ENCODE measurements at places on chromosomes 12 and 14.

GRCh38 chr12:26359576-26359975 lies 164.2 kb downstream of the SSPN start:
- no peak for DNase-seq

DNA sequence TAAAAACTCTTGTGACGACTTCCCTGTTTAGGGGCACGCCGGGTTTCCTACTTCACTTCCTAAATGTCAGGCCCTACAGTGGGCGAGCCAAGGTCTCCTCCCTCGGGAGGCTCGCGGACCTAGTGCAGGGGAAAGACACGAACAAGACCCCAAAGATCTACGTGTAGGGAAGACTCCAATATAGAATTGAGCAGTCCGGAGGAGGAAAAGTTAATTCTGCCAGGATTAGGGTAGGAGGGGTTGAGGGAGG lies 564 bp downstream of the ATXN3 start:
- DNase-seq = peak; percentile 24

DNA sequence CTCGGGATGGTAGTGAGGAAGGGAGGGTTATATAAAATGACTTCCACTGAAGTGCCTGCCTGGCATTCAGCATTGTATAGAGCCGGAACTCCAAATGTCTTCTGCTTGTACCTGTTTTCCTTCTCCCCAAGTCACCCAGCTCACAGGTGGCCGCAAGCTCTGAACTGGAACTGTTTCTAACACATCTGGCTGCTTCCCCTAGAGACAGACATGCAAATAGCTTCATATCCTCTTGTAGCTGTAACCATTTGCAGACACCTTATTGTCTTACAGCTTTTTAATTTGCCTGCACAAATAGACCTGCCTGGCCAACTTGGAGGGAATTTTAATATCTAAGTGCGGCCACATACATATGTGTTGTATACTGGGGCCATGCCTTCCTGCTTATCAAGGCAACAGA lies 126.0 kb downstream of the CHST11 start:
- DNase-seq = no peak

GRCh38 chr12:53751336-53752191 lies at the start of gene CISTR:
Gene CISTR (minus strand): TSS chr12:53751979.
- DNase-seq = no peak

DNA sequence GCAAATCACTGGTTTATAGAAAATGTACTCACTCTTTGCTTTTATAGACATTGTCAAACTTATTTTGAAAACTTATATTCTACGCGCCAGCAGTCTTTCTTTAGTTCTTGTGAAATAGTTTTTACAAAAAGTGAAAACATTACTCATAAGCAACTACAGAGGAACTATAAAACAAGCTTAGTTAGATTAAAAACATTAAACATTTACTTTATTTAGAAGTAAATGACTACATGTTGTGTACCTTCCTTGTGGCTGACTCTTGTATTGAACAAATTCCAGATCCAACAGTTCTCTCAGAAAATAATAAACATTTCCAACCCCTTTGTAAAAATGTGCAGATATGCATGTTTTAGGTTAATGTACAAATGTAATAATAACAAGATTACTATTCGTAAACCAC lies 198.5 kb downstream of the SOX5 start:
- no peak for DNase-seq

GRCh38 chr14:50794068-50794645 lies 36.8 kb downstream of the NIN start:
- no peak for DNase-seq

GRCh38 chr14:83300476-83301064 lies 1766.9 kb upstream of the SEL1L start:
- peak; percentile 69 for DNase-seq

- DNase-seq = no peak
Measured at GRCh38 chr12:95884998-95885397, 26.2 kb downstream of the SNRPF start.

GRCh38 chr14:100654025-100654813 lies 67.0 kb upstream of the BEGAIN start:
- DNase-seq = no peak

- no peak for DNase-seq
Measured at GRCh38 chr14:99596071-99596627, 7.9 kb downstream of the CCDC85C start.

DNA sequence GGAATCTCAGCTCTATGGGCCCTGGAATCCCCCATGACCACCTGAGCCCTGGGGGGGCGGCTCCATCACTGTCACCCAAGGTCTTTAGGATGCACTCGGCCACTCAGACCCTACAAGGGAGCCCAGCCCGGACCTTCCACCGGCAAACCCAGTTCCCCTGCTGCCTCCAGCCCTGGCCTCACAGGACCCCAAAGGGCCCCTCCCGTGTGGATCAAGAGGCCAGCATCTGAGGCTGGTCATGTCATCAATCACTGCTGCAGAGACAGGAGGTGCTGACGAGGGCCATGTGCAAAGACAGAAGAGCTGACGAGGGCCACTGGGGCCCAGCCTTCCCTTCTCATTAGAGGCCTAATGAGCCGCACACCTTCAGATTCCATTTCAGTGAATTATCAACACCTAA lies 39.0 kb upstream of the SFSWAP start:
- no peak for DNase-seq

GRCh38 chr12:81332054-81332453 lies 254.2 kb downstream of the ACSS3 start:
- DNase-seq = no peak

DNA sequence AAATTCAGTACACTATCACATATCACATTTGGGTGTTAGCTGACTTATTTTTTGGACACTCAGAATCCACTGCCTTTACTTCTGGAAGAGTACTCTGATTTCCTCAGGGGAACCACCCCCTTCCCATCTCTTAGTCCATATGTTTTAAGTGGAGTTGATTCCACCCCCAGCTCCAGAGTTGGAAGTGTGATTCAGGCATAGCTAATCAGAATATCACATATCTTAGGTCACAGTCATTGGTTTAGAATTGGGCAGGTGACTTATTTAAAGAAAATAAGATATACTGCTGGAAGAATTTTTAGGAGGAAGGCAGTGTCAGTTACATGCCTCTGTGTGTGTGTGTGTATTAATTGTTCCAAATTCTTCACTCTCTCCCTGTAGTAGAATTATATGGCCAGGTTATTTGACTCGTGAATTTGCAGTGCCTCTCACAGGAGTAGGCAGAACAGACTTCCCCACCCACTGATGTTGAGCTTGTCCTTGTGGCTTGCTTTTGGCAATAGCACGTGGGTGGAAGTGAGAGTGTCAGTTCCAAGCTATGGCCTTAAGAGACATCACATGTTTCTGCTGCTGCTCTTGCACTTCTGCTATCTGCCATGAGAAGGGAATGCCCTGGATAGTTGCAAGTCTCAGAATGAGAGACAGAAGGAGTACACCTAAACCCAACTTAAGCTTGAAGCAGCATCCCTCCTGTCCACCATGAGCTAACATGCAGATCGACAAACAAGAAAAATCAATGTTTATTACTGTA lies 6.4 kb upstream of the GAS2L3 start:
- no peak for DNase-seq

DNA sequence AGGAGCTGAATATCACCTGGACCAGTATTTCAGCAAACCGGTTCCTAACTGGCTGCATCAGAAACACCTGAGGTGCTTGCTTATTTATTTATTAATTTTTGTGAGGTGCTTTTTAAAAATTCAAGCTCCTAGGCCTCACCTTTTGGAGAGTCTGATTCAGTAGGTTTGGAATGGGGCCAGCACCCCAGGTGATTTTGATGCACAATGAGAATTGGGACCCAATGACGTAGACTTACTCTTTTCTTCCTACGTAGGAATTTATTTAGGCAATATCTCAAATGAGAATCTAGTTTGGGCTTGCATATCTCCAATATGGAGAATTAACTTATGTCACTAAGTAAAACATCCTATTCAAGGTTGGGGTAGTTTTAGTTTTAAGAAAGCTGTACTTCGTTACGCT lies 7.3 kb downstream of the YEATS4 start:
- DNase-seq = no peak

GRCh38 chr14:74570696-74571095 lies 41.3 kb downstream of the LTBP2 start:
- DNase-seq = no peak

- DNase-seq = no peak
Measured at GRCh38 chr12:78004249-78005093, 173.8 kb downstream of the NAV3 start.

DNA sequence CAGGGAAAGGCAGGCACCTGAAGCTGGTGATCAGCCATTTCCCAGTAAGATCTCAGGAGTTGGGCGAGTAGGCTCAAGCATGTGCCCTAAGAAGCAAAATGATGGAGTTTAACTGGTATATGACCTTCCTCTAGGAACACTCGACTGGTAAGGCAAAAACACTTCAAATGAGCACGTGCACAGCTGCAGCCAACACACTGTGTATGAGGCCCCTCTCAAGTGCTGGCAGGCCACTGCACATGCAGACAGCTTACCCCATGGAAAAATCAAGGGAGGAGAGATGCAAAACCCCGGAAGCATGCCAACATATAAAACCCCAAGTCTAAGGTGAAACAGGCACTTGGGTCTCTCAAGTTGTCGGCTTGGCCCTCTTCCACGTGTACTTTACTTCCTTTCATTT lies 39.2 kb downstream of the TTLL5 start:
- DNase-seq = no peak

- DNase-seq = no peak
Measured at GRCh38 chr14:89359477-89360222, 57.4 kb downstream of the FOXN3 start.

GRCh38 chr14:24425704-24426103 lies 3.8 kb downstream of the CBLN3 start:
- DNase-seq = peak; percentile 51

- DNase-seq = no peak
Measured at GRCh38 chr12:90086281-90086680, 377.6 kb upstream of the ATP2B1 start.

DNA sequence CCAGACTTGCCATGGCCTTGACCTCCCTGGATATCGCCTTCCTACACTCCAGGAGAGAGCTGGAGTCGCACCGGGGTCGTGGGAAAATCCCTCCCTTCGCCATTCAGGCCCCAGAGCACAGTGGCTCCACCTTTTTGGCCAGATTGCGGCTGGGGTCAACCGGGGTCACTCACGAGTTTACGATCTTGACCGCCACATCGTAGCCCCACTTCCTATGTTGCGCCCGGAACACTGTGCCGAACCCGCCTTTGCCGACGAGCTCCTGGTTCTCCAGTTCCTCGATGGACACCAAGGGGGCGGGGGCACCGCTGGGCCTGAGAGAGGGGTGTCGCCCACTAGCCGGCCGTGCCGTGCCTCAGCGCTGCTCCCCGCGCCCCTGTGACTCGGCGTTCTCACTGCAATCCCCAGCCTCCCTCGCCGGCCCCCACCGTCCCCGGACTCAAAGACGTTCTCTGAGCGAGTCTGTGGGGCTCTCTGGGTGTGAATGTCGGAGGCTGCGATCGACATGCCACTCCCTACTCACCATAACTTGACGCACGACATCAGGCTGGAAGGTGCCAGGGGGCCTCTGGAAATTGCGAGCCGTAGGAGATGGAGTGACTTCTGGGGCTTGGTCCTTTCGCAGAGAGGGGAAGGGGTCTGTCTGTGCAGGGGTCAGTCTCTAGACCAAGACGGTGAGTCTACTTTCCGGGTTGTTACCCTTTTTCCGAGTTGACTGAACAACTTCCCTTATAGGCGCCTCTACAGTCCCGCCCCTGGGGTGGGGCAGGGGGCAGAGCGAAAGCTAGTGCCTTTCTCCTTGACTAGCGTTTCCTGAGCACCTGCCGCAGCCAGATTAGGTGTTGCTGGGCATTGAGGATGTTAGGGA lies at the start of gene RIPK3:
TSS of gene RIPK3 (minus strand) at position 708 of the 868 bp plus-strand sequence. CDS start at position 543, 165 bp downstream.
- DNase-seq = no peak

- DNase-seq = no peak
Measured at GRCh38 chr14:58739674-58740073, 101.9 kb downstream of the DACT1 start.

DNA sequence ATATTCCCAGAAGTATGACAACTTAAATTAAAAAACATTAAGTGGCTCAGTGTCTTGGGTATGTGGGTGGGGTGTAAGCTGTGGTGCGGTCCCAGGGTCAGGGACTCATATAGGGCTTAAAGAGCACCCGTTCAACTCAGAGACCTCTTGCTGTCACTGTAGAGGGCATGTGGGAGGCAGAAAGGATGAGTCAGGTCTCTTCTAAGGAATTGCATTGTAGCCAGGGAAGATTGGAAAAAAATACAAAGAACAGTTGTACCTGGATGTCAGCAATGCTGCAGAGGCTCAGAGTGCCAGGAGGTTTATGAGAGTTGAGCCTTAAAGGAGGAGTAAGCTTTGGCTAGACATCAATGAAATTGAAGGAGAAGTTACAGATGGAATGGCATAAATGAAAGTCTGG lies 104.1 kb downstream of the MYRFL start:
- DNase-seq = no peak

DNA sequence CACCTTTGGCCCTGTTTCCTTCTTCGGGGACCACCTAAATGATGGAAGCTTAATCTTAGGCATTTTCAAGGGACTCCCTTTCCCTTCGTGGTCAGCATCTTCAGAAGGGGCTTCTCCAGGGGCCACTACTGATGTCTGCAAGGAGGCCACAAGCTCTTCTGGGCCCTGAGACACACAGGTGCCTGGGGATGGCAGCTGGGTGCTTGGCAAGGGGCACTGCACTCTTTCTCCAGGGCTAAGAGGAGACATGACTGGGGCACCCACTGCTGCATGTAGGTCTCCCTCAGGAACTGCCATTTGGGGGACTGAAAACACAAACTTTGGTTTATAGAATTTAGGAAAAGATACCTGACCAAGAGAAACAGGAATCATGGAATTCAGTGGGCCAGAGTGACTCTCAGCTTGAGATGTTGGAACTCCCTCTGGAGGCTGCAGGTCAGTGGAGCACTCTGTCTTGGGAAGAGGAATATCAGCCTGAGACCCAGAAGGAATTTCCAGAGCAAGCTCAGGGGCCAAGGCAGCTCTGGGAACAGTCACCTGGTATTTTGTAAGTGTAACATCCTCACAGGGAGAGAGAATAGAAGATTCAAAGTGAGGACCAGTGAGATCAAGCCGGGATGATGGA lies 16.0 kb downstream of the PLD4 start:
- DNase-seq = no peak

GRCh38 chr14:96380735-96381134 lies 11.2 kb upstream of the AK7 start:
- DNase-seq = no peak

DNA sequence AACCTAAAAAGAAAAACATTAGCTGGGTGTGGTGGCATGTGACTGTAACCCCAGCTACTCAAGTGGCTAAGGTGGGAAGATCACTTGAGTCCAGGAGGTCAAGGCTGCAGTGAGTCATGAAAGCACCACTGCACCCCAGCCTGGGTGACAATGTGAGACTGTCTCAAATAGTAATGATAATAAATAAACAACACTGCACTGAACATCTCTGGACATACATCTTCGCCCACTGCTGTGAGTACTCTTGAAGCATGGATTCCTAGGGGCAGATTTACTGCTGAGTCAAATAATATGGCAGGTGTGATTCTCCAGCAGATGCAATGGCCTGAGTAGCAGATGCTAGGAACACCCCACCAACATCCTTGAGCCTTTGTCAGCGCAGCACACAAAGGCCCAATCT lies 23.6 kb downstream of the ABCB9 start:
- DNase-seq = no peak

DNA sequence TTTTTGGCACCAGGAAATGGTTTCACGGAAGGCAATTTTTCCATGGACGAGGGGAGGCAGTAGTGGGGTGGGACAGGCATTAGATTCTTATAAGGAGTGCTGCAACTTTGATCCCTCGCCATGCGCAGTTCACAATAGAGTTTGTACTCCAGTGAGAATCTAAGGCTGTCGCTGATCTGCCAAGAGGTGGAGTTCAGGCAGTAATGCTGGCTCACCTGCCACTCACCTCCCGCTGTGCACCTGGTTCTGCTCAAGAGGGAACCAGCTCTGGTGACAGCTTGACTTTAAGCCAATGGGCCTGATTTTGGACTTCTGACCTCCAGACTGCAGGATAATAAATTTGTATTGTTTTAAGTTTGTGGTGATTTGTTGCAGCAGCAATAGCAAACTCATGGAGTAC lies 80.8 kb upstream of the TTC7B start:
- no peak for DNase-seq
